ENCODE measurements at places on chromosomes 12 and 14.

DNA sequence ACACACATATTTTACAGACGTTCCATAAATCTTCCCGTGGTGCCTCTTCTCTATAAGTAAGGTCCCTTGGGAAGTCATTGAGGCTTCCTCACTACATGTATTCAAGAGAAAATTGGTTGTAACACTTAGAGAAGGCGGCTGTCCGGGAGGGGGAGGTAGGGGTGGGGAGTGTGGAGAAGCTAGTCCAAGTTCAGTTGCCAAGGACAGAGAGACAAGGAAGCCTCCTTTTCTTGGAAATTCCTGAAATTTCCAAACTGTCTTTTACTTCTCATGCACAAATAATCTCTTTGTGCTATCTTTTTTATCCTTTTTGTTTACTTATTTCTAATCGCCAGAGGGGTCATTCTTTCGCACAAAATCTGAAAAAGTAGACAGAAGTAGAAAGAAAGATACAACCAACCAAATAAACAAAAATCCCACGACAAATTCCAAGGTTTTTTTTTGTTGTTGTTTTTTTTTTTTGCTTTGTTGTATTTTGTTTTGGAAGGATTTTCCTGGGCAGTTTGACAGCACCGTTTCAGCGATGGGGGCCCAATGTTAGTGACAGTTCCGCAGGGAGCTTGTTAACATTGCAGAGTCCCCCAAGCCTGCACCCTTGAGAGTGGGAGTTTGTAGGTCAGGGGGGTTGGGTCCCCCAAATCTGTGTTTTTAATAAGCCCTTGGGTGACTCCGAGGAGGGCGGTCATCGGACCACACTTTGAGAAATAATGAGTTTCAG is 45.2 kb downstream of the MAP1LC3B2 start:
- no peaks in the 10 kb centered on the region for H3K27me3 ChIP-seq
- no peak overlapping the region for H3K27ac ChIP-seq
- H3K36me3 ChIP-seq = no peaks in the 10 kb centered on the region
- DNase-seq = no peak

- peak within 1 kb of the TSS; percentile 97 for H3K4me3 ChIP-seq
- peak within 1 kb of the TSS; percentile 87 for H3K27ac ChIP-seq
- H3K27me3 ChIP-seq = no peaks in the 10 kb centered on the region
- peak; percentile 94 for DNase-seq
- no peaks in the 10 kb centered on the region for H3K36me3 ChIP-seq
- peaks cover 13% of the 10 kb centered on the region for H3K4me1 ChIP-seq
Observed at GRCh38 chr14:77760381-77761204, at the start of gene SNW1. Gene SNW1, minus strand, starts transcription at chr14:77761156. Its CDS starts 29 bp downstream, at chr14:77761127.

DNA sequence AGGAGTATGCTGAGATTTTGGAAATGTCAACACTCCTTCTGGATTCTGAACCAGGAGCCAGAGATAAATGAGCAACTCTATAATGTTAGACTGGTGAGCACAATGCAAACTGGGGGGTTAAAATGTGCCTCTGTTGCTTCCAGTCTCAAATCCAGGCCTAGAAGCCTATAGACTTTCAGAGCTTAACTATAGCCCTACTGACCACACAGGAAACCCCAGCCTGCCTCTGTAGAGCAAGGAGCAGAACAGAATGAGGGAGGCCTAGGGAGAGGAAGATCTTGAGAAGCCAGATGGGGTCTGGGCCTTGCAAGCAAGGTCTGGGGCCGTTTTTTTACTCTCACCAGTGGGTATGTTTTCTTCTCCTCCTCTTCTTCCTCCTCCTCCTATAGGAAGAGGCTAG is 225.4 kb upstream of the KITLG start:
- no peaks in the 10 kb centered on the region for H3K36me3 ChIP-seq
- H3K27ac ChIP-seq = no peak overlapping the region
- H3K4me1 ChIP-seq = no peaks in the 10 kb centered on the region
- no peak for DNase-seq

DNA sequence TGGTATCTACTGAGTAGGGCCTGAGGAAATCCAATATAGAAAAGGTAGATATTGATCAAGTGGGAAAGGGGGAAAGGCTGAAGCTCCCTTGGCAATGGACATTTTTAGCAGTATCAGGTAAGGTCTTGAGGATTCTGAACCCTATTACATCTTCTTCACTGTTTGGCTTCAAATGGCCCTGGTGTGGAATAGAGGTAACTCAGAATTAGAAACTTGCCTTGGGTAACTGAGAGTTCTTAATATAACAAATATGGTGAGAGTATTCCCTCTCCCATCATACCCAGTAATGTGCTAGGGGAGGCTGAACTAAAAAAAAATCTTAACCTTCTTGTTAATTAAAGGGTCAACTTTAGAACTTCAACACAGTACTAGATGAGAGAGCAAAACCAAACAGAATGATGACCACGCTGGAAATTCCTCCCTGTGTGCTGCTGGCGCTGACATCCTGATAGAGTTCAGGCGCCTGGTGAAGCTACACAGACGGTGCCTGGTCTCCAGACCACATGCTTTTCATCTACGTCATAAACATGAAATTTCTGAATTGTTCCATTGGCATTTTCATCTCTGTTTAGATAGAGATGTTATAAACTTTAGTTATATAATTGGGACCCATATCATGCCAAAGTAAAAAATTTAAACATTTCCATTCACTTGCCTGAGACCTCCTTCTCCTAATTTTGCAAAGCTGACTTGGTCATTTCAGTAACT is 128.3 kb downstream of the AKAP6 start:
- DNase-seq = no peak
- H3K4me3 ChIP-seq = no peak overlapping the region
- no peaks in the 10 kb centered on the region for H3K36me3 ChIP-seq
- no peaks in the 10 kb centered on the region for H3K4me1 ChIP-seq
- no peak overlapping the region for H3K27ac ChIP-seq

DNA sequence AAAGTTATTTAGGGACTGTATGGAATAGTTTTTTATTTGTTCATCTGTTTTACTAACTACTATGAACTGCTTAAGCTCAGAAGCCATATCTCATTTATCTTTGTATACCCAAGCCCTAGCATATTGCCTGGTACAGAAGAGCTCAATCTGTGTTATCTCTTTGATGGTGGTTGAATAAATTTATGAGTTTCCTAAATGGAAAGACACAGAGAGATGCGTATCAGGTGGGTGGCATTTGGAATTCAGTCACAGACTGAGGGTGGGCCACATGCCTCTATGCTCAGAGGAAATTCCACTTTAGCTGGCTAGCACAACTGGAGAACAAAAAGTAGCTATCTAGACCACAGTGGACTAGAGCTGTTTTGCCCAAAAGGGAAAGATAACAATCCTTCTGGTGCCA is 145.5 kb downstream of the SLC6A15 start:
- H3K27ac ChIP-seq = no peak overlapping the region
- H3K4me1 ChIP-seq = no peaks in the 10 kb centered on the region
- H3K4me3 ChIP-seq = no peak overlapping the region
- no peaks in the 10 kb centered on the region for H3K36me3 ChIP-seq
- no peaks in the 10 kb centered on the region for H3K27me3 ChIP-seq
- no peak for DNase-seq

GRCh38 chr14:67911562-67911961 is 92.0 kb downstream of the RAD51B start:
- H3K36me3 ChIP-seq = no peaks in the 10 kb centered on the region
- H3K27ac ChIP-seq = no peak overlapping the region
- no peaks in the 10 kb centered on the region for H3K4me1 ChIP-seq

DNA sequence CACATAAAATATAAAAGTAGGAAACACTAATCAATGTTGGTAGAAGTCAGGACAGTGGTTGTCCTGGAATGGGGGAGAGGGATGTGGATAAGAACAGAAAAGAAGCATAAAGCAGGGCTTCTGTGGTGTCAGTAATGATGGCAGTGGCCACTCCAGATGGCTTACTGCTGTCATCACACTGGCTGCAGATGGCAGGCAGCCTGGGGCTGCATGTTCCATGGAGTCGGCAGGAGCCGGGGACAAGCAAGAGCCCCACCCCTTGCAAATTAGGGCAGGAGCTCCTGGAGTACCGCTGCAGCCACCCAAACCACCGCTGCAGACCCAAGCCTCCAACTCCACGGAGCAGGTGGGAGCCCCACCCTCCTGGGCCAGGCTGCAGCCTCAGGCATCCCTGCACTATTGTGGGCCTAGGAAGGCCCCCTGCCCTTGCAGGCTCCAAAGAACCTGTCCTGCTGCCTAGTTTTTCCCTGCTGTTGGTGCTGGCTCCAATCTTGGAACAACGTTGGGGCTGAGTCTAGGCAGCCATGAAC is 28.8 kb upstream of the SLC5A8 start:
- no peaks in the 10 kb centered on the region for H3K4me1 ChIP-seq
- DNase-seq = no peak
- no peaks in the 10 kb centered on the region for H3K36me3 ChIP-seq
- no peak overlapping the region for H3K4me3 ChIP-seq
- H3K27ac ChIP-seq = no peak overlapping the region

Data from colonic mucosa (tissue), 4 donors.